ENCODE measurements at places on chromosomes 16 and 17.

DNA sequence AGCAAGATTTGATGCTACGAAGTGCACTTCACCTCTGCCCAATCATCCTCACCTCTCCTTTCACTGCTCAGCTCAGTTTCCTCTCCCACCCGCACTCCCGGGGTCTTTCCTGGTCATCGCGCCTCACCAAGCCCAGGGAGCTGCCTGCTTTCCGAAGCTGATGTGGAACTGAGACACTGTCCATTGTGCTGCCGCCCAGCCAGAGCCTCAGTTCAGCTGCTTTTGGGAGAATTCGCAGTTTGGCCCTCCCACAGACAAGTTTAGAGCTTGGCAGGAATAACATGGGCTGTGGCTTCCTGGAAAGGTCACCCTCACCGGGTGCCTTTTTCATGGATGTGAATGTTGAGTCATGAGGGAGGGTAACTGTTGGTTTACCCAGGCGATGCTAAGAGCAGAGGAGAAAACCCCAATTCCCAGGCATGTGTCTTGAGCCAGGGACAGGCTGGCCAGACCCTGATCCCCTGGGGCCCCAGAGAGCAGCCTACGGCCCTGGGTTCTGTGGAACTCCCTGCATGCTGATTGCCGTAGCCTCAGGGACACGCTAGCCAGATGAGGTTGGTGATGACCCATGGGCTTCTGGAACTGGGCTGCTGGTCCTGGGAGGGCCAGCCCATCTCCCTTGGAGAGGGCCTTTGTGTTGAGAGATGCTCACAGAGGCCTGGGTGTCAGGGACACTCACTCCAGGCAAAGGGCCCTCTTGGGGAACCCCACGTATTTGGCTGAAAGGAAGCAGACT, 1687.5 kb downstream of the TP53TG3F start:
- no peak for ATAC-seq

DNA sequence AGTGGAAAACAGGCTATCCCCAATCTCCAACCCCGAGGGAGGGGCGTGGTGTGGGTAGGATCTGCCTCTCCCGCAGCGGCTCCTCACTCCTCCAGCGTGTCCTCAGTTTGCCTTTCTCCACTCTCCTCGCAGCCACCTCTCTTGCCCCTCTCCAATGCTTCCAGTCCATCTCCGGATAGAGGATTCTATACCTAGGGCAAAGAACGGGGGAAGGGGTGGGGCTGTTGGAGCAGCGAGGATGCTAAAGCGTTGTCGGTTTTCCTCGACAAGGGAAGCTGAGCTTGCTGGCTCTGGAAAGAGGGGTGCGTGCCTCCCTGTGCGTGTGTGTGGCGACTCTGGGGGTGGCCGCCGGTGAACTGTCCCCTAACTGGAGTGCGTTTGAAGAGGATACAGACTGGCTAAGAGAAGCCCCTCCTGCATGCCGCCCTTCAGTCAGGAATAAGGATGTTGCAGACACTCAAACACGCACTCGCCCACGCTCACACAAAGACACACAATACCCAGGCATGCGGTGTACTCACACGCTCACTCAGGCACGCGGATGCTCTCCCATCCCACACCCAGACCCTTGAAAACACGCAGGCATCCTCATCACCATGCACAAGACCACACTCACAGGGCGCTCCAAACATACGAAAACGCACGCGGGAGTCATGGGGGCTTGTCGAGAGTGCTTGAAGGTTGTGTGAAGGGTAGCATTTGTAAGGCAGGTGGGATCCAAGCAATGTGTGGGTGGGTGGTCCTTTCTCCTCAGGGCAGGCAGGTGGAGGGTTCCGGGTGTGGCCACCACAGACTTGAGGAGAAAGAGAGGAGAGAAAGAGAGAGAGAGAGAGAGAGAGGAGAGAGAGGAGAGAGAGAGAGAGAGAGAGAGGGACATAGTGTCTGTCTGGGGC, 655 bp upstream of the GPR139 start:
- ATAC-seq: no peak

DNA sequence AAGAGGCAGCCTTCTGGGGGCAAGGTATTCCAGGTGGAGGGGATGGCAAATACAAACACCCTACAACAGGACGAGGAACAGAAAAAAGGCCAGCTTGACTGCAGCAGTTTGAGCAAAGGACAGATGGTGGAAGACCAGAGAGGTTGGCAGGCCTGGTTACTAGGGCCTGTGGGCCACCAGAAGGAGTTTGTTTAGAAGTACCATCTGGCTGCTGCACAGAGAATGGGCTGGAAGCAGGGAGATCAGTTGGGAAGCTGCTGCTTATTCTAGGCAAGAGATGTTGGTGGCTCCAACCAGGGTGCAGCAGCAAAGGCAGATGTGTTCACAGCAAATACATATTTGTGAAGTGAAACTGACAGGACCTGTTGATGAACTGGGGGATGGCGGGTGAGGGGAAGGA, 2.9 kb upstream of the YPEL2 start:
- no peak for ATAC-seq

- ATAC-seq: no peak
These were observed 1.6 kb downstream of the SEPTIN1 start for GRCh38 chr16:30380803-30381208.

DNA sequence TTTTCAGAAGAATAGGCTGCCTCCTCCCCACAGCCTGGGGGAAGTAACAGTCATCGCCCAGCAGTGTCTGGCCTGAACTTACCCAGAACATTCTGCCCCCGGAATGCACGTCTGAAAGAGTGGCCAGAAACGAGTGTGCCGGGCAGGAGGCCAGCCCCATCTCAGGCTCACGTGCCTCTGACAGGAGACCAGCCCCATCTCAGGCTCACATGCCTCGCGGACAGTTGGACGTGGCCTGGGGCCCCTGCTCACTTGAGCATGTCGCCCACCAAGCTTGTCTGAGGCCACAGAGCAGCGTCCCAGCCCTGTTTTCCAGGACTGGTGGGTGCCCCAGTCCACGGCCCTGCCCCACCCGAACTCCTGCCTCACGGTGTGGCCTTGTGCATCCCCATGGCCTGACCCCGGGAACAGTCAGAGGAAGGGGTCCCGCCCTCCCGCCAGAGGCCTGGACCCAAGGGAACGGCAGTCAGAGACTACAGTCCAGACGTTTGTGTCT, 16.3 kb upstream of the CDH15 start:
- ATAC-seq: no peak

- ATAC-seq: no peak
These were observed 3.5 kb downstream of the ZNF629 start for GRCh38 chr16:30783280-30784109.

DNA sequence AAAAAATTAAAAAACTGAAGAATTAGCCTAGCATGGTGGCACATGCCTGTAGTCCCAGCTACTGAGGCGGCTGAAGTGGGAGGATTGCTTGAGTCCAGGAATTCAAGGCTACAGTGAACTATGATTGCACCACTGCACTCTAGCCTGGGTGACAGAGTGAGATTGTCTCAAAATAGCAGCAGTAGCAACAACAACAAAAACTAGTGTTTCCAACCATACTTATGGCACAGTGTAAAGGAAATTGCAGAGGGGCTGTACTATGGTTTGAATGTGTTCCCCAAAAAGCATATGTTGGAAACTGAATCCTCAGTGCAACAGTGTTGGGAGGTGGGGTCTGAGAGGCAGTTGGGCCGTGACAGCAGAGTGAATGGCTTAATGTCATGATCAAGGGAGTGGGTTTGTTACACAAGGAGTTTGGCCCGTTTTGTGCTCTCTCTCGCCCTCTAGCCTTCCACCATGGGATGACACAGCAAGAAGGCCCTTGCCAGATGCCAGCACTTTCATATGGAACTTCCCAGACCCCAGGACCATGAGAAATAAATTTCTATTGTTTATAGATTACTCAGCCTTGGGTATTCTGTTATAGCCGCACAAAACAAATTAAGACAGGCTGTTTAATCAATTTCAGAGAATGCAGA, 70.0 kb downstream of the PGS1 start:
- ATAC-seq: no peak

DNA sequence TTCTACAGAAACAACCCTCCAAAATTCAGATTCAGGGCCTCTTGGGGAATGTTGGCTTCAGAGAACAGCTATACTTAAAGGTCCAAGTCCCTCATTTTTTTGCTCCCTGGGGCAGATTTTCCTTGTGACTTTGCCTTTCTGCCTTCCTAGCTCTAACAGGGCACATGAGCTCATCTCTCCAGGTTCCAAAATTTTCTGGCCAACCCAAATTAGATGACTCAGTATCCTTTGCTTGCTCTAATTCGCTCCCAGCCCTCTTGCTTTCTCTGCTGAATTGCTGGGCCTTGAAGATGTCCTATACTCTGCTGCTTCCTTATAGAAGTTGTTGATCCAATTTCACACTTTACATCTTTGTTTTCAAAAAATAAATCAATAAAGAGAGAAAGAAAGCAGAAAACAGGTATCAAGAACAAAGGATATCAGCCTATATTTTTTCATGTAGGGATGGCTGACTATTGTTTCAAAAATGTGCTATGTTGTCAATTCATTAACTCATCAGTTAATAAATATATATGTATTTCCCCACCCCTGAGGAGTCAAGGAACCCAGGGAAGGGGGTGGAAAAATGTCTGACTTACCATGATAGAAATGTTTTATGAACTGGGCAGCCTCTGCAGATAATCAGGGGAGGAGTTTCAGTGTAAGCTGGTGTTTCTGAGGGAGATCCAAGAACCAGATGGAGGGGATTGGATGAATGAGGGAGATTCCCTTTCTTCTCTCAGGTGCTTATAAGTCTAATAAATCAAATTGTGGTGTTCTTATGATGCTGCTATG, 1.0 kb upstream of the KRTAP4-2 start:
- no peak for ATAC-seq

DNA sequence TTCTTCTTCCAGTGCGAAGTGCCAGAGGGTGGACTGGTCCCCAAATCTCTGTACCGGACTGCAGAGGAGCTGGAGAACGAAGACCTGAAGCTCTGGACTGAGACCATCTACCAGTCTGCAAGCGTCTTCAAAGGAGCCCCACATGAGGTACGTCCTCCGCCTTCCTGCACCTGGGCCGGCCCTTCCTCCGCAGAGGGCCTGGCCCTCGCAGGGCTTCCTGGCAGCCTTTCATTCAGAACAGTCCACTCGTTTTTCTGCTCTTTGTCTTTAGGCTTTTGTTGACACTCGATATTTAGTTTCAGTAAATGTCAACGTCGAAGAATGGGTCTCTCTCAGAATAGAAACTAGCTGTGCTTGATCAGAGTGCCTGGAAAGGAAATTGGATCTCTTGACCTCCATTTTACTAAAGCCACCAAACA, 68.6 kb downstream of the SEC14L1 start:
- ATAC-seq: no peak

Measured in activated CD4-positive, CD25-positive, alpha-beta regulatory T cell treated with anti-CD3 and anti-CD28 coated beads, Interleukin-2, amount 50 U/mL, for 24 hours (primary cell).